ENCODE measurements at places on chromosomes 3 and 15.

- no peak for DNase-seq
These were observed 22.9 kb downstream of the DNAAF4 start for GRCh38 chr15:55484917-55485672.

DNA sequence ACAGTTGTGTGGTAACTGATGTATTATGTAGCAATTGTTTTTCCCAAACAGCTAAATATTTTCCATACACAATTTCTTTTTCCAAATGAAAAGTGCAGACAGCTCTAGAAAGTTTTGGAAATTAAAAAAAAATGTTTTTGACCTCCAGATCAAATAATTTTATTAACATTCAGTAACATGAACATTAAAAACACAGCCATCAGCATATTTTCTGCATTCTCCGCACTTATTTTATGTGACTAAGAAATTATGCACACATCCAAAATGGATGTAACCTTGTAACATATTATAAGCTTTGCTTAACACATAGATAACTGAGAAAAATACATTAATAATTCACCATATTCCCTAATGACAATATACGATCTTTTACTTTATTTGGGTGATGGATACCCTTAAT is 224.6 kb downstream of the VGLL3 start:
- no peak for DNase-seq

- no peak for DNase-seq
These were observed 125.1 kb downstream of the SHQ1 start for GRCh38 chr3:72722930-72723726.

DNA sequence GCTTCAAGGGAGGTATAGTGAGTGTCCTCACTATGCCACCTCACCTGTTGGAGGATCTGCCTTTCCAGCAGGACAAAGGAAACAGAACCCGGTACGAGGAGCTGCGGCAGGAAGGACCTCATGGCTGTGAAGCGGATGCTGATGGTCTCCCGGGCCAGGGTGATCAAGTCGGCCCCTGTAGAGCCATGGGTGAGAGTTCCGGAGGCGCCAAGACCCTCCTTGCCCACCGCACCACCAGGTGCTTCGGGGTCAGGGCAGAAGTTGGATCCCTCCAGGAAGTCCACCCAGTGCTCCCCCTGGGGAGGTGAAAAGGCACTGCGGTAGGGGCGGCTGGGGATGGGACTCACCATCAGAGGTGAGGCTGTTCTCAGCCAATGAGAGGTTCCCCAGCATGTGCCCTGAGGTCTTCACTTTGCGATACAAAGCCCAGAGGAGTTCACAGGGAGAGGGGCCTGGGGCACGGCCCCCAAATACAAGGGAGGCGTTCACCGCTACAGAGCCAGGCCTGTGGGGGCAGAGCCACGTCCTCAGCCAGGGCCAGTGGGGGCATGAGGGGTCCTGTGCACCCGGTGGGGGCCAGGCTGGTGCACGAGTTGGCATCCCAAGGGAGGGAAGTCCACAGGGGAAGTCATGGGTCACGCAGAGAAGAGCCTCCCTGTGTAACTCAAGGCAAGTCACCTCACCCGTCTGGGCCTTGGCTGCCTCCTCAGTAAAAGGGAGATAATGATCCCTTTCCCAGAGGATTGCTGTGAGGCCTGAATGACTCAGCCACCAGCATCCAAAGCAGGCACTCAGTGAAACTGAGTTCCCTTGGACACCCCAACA is 27.7 kb downstream of the C15orf39 start:
- DNase-seq = no peak

DNA sequence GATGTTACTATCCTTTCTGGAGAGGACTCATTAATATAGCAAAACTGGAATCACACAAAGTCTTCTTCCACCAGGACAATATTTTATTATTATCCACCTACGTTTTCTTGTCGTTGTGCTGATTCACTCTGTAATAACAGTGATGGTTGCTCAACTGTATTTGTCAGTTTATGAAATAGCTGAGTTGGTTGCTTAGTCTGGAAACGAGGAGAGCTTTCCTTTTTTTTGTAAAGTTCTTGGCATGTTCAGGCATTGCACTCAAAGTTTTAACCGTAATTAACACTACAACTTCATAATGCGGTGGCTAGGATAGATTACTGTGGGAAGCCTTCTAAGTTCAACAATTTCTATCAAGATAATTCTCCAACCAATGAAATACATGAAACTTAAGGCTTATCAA is 131.2 kb downstream of the RAP2B start:
- DNase-seq = no peak

- no peak for DNase-seq
These were observed 11.2 kb upstream of the LOXL1 start for GRCh38 chr15:73915082-73915481.

GRCh38 chr15:42145546-42146455 is 10.6 kb downstream of the PLA2G4F start:
- no peak for DNase-seq

- peak; percentile 57 for DNase-seq
These were observed 1.1 kb downstream of the PIAS1 start for GRCh38 chr15:68055224-68055705.

DNA sequence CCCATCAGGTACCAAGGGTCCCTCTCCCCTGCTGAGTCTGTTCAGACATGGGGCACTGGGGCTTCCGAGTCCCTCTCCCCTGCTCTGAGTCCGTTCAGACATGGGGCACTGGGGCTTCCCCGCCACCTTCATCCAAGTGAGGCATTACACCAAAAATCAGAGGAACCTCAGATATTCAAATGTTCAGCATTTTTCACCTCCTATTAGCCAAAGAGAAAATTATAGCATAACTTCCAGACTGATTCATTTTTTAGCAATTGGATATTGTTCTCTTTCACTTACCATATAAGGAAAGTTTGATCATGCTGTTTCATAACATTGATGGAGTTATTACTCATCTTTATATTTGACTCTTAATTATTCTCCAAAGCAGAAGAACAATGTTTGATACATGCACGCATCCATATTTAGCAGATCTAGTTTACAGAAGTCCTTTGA is 213.9 kb downstream of the MTHFS start:
- DNase-seq = no peak

DNA sequence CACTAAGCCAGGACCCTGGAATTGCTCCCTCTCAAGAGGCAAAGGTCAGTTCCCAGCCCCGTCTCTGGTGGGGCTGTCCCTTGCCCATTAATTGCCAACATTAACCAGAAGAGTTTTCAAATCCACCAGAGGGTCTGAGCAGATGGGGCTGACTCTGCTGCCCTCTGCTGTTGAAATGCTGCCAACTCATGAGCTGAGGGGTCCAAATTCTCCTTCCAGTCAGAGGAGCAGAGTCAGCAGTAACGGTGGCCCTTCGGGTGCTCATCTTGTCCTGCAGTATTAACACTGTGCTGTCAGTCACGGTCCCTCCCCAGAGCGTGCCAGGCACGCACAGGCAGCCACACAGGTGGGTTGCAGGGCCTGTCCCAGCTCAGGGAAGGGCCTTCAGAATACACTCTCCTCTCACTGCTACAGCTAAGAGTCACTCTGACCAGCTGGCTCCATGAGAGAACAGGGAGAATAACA is 10.7 kb upstream of the SPTBN5 start:
- DNase-seq = peak; percentile 63

DNA sequence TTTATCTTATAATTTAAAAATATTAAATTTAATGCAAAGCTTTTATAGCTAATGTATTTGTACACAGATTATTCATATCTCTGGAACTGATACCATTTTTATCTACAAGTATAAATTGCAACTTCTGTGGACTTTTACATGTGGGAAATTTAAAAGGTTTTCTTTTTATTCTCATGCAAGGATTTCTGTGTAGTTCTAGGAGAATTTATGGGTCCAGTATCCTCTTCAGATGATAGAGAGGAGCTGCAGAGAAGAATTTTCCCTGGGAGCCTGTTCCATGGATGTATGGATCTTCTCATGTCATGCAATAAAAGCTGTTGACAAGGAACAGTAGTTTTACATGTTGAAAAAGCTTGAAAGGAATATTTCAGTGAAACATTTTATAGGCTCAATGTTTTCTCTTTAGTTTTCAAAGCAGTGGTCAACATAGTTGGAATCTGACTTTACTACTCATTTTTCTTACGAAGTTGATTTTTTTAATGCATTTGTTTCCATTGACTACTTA is 119.7 kb downstream of the MCTP2 start:
- no peak for DNase-seq

GRCh38 chr15:64667736-64668161 is 107.6 kb downstream of the RBPMS2 start:
- DNase-seq = no peak

- DNase-seq = no peak
These were observed 558.7 kb upstream of the KCNMB2 start for GRCh38 chr3:177977381-177978158.

DNA sequence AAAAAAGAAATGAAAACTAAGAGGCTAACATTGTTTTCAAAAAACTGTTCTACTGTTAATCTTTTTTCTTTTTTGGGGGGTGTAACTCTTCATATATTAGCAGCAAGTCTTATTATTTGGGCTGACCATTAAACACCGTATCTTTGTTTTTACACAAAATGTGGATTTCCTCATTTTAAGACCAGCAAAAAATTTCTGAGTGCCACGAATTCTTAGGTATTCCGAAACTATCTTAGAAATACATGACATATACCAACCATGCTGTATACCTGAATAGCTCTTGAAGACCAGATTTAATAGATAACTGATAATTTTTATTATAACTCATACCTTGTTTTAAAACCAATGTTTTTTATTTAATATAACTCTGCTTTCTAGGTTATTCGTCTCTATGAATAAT is 620 bp upstream of the TTC23 start:
- no peak for DNase-seq

- DNase-seq = no peak
These were observed 6.3 kb downstream of the GALNT15 start for GRCh38 chr3:16180737-16181134.

DNA sequence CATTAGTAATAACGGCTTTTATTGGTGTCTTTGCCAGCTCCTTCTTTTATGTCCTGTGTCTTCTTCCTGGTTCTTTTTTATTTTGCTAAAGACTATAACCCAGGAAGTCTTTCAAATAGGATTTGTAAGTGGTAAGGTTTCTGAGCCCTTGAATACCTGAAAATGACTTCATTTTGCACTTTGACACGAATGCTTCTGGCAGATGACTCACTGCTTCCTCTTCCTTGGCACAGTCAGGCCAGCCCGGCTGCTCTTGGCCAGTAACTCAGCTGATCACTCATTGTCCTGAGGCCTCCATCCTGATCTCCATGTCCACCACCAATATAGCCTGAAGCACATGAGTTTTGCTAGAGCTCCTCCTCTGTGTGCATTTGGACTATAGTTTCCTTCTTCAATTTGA is 48.7 kb upstream of the NR2E3 start:
- DNase-seq = no peak

GRCh38 chr3:8773941-8774542 is 4.6 kb upstream of the OXTR start:
- no peak for DNase-seq

GRCh38 chr3:109702252-109702651 is 364.9 kb upstream of the DPPA4 start:
- DNase-seq = no peak

DNA sequence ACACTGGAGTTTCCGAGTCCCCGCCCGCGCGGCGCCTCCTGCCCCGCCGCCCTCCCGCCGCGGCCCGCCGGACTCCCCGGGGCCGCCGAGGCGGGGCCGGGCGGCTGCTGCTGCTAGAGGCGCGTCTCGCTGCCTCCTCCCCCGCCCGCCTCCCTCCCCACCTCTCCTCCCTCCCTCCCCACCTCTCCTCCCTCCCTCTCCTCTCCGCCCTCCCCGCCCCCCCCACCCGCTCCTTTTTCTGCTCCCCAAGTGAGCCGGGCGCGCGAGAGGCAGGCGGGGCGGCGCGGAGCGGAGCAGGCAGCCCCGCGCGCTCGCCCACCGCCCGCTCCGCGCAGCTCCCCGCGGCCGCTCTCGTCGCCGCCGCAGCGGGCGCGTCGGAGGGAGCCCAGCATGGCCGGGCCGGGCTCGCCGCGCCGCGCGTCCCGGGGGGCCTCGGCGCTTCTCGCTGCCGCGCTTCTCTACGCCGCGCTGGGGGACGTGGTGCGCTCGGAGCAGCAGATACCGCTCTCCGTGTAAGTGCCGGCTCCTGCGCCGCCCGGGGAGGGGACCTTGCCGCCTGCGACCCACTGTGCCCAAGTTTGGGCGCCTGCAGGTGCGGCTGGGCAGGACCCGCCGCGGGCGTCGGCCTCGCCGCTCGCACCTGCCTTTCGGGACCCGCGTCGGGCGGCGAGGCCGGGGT is at the start of gene CACNA2D3:
Gene CACNA2D3 (plus strand): TSS at position 229 of the 679 bp plus-strand sequence.
- no peak for DNase-seq

DNA sequence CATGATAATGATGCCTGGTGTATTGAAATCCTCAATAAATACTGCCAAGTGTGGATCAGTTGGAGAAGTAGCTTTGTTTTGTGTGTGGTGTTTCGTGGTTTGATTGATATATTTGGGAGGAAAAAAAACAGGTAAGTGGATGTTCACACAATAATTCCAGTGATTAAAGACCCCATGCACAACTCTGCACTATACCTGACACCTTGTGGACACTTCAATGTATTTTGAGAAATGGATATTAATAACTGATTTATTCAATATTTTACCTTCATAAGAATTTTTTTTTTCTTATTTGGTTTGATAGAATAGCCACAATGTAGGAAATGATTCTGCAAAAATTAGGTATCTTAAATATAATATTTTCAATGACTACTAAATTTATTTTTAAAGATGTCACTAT is 62.4 kb upstream of the PYDC2 start:
- DNase-seq = no peak

DNA sequence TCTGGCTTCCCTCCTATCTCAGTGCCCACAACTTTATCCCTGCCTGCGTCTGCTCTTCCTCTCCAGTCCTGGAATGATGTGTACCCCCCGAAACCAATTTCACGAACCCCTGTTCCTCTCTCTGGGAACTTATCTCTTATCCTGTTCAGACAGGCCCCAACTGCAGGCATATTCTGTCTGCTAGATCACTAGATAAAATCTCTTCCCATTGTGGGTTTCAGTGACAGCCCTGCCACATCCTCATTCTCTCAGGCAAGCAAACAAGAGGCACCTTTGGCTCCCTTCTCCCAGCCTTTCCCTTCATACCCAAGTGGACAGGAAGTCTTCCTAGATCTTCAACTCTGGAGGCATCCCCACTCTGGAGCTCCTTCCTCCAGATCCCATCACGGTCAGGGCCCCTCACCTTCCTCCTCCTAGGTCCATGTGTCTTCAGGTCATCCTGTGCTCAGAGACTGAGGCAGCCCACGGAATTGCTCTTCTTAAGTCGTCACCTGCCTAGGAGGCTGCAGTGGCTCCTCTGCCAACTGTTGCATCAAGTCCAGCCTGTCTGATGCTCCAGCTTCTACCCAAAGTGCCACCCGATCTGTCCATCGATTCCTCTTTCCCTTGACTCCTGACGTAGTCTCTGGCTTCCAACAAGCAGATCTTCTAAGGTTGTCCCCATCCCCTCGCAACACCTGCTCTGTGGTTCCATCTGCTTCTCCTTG is 190.8 kb downstream of the SLCO3A1 start:
- no peak for DNase-seq

- DNase-seq = no peak
These were observed 123.2 kb downstream of the DNAJB8 start for GRCh38 chr3:128343287-128344051.

GRCh38 chr3:122057671-122058070 is 2.5 kb downstream of the CD86 start:
- no peak for DNase-seq

GRCh38 chr3:174439331-174440252 is 419.5 kb upstream of the NAALADL2 start:
- DNase-seq = no peak

GRCh38 chr3:17775073-17775472 is 32.6 kb upstream of the TBC1D5 start:
- no peak for DNase-seq

GRCh38 chr15:101320501-101321052 is 25.5 kb upstream of the SNRPA1 start:
- peak; percentile 56 for DNase-seq
